NCI-H2171 treated with DMSO at 0.1 percent for 48 hours (cell line): ENCODE measurements at places on chromosomes 1 and 21.

- DNase-seq = no peak
Measured at GRCh38 chr1:104718752-104719151, 969.1 kb downstream of the AMY1C start.

DNA sequence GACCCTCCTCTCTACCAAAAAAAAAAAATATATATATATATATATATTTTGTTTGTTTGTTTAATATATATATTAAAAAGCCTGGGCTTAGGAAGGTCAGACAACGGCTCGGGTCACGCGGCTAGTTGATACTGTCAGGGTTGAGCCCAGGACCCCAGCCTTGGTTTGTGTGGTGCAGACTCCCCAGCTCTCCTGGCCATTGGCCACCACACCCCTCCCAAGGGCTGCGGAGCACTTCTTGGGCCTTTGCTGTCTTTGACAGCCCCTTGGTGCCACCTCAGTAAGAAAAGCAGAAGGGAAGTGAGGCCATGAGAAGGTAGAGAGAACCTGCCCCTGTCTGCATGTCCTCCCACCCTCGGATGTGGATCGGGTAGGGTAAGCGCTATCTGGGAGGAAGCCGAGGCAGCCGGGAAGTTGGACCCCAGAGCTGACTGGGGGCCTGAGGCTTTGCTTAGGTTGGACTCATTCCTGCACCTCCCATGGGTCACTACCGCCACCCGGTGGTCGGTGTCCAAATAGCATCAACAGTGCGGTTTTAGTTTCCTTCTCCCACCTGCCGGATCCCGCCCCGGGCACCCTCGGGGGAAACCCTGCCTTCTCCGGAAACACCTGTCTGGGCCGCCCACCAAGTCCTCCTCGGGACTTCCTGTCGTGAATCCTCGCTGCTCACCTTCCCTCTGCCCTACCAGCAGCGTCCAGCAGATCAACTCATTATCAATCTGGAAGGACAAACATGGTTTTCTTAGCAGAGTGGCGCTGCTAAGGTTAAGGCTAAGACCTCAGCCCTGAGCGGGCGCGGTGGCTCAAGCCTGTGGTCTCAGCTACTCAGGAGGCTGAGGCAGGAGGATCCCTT, 29.8 kb upstream of the GNPAT start:
- peak; percentile 83 for DNase-seq

DNA sequence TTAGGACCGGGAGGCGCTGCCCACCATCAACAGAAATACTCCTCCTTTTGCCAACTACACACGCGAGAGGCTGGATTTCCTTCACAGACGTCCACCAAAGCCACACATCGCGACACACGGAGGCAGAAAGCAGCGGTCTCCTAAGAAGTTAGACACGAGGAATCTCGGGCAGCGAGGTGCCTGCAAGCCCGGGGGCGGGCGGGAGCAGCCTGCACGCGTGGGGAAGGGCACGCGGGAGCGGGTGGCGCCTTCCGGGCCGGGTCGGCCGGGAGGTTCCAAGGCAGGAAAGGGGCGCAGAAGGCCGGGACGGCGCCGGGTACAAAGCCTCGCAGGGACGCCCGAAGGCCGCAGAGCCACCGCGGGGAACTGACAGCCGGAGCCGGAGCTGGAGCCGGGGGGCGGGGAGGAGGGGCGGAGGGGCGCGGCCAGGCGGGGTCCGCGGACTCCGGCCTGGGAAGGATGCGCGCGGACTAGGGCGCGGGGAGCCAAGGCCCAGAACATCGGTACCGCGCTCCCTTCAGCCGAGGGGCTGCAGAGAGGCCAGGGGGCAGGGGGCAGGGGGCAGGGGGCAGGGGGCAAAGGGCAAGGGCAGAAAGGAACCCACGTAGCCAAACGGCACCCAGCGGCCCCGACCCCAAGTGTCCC, 722 bp downstream of the NPHP4 start:
- peak; percentile 25 for DNase-seq

DNA sequence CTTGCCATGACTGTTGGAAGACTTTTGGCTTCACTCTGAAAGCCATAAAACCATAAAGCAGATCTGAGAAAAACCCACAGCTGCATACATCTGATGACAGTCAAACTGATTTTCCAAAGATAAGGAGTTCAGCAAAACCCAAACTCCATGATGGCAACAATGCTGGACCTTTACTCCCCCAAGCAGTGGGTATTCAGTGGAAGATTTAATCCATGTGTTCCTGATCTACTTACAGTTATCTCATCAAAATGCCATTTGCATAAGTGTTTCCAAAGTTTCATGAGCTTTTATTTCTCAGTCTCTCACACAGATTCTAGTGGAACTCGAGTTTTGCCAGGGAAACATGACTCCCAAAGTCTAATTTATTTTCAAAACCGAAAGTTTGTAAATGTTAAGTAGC, 184.9 kb downstream of the ZC3H11B start:
- DNase-seq = no peak

DNA sequence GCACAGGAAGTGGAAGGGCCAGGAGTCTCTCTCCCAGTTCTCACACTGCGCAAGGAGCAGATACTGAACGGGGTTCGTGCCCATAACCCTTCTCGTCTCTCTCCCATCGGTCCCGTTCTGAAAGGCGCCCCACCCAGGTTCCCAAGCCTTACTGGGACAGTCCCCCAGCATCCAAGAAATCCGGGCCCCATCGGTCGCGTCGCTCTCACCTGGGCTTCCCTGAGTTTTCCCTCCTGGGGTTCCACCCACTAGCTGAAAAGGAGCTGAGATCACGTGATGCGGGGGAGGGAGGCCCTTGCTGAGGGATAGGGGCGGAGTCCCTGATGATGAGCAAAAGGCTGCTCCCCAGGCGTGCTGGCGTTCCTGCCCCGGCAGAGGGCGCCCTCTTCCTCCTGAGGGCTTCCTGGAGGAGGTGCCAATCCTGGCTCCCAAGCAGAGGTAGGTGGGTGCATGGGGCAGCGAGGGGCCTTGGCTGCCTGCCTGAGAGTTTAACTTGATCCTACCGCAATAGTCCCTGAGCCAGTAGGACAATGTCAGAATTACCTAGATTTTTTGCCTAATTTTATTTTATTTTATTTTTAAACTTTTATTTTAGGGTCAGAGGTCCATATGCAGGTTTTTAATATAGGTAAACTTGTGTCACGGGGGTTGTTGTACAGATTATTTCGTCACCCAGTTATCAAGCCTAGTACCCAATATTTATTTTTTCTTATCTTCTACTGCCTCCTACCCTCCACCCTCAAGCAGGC, at the start of gene SPOCD1:
Gene SPOCD1, minus strand, starts transcription at position 271 of the 749 bp plus-strand sequence. CDS start 689 bp downstream, outside the sequence.
- peak; percentile 60 for DNase-seq

DNA sequence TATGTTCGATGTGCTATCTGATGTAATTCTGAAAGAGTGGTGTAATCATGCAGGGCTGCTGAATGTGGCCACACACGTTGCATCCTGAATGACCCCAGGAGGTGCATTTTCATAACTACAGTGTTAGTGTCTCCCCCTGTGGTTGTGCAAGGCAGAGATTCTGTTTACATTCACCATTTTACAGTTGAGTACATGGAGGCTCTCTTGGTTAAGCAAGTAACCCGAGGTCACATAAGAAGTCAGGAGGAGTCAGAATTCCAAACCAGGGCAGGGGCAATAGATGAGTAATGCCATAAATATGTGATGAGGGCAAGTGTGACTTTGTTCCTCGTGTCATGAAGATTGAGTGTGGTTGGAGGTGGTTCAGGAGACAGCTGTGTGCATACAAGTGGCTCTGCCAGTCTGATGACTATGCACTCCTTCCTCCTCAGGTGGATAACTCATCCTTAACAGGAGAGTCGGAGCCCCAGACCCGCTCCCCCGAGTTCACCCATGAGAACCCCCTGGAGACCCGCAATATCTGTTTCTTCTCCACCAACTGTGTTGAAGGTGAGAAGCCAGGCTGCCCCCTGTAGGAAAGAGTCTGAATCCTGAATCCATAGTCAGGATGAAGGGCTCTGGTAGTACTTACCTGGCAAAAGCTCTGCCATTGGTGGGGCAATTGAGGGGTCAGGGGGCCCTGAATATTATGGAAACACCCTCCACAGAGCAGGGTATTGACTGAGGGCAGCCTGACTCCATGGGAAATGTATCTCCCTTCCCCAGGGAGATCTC, 9.3 kb downstream of the ATP1A2 start:
- DNase-seq = no peak

- DNase-seq = no peak
Measured at GRCh38 chr1:31831397-31832378, 15.9 kb upstream of the SPOCD1 start.

DNA sequence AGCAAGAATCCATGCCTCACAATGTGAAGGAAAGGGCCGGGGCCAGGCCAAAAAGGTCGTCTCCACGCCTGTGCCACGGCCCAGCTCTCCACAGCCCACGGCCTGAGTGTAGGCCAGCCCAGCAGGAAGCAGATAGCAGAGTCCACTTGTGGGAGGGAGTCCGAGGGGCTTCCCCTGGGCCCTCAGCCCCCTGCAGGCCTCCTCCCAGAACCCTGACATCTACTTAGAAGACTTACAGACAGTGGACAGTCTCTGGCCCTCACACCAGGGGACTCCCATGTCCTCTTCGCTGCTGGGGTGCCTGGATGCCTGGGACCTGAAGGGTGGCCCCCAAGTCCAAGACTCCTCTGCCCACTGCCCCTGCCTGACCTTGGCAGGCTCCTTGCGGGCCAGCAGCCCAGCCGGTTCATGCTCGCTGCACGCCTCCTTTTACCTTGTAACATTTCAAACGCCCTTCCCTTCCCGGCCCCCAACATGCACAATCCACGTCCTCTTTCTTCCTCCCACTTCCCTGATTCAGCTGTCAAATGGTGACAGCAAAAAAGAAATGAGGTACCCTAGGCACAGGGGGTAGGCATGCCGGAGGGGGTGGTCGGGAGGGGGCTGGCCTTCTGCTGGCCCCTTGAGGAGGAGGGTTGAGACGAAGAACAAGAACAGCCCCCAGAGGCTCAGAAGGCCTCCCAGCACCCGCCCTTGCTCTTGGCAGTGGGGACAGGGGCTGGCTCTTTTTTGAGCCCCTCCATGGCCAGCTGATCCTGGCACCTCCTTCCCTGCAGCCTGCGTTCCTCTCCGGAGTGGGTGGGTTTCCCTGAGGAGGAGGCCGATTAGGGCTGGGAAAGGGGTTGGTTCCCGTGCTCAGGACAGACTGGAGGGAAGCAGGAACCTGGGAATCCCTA, 997 bp upstream of the PTPN7 start:
- DNase-seq = no peak

- no peak for DNase-seq
Measured at GRCh38 chr21:8990326-8991087, 1530.9 kb upstream of the TPTE start.

DNA sequence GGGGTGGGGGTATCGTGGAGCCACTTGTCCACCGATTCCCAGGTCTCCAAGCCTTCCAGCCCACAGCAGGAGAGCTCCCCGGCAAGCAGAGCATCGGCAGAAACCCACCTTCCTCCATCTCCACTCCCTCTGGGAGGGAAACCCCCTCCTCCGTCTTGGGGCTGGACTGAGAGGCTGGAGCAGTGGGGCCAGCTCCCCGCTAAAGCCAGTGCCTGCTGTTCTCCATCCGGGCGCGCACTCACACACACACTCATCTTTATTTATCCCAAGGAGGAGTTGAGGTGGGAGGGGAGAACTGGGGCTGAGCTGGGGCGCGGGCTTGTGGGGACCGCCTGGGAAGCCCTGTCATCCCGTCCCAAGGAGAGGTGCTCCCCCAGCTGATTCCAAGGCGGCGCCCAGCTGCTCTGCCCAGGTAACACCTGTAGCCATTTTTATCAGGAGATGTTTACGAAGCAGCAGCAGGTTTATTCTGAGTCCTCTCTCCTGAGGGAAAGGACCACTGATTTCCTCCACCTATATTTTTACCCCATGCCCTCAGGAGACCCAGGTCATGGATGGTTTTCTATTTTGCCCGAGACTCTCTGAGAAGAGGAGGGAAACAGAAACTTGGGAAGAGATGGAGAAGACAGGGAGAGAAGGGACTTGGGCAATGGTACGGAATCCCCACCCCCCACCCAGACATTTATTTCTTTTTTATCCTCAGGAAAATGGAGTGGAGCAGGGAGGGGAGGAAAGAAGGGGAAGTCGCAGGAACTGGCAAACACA, 2.1 kb downstream of the KCNN3 start:
- peak; percentile 44 for DNase-seq

DNA sequence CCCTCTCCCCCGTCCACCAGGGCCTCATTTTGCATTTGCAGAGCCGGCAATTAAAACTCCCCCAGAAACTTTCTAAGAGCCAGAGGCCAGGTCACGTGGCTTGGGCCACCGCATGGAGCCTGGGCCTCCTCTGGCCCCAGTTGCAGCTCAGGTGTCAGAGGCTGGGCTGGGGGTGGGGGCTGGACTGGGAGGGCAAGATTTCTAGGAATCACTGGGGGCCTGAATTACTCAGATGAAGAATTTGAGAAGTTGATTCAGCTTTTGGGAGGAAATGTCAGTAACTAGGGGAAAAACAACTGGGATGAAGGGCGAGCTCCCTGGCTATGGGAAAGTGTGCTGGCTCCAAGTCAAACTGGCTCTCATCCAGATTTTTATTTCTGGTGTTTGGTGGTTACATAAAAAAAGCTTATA, 151.0 kb downstream of the CDC7 start:
- no peak for DNase-seq

- DNase-seq = peak; percentile 81
Measured at GRCh38 chr1:167824163-167824794, 89.7 kb downstream of the ADCY10 start.

DNA sequence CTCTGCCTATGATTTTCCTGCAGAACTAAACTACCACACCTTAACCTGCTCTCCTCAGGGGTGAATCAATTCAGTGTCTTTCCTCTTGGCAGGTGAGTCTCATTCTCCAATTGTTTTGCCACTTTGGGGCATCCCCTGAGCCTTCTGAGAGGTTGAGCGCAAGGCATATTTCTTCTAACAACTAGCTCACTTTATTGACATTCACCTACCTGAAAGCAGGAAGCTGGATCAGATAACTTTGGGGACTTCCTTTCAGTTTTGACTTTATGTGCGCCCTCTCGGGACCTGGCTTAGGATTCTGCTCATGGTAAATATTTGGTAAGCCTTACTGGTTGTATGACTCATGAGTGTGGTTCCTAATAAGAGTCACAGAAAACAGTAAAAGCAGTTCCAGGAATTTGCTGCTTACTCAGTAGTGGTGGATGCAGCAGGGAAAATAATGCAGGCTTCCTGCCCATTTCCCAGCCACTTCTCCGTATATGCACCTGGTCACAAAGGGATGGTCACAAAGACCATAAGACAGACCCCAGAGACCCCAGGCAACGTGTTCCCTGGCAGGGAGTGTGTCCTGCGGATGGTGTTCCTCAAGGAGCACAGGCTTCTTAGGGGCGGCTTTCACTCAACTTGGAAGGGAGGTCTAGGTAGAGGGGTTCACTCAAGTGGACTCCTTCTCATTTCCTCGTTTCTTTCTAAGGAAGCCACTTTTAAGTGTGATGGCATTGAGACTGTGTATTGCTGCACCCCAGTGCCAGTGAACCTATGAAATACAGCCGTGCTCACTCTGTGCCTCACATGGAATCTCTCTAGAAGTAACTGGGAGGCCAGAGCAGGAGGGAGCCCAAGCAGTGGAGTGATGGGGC, 22.0 kb upstream of the BATF3 start:
- DNase-seq = no peak
